ENCODE measurements at places on chromosomes 7 and 10. TPM values are rescaled to one million over a fixed set of nuclear protein-coding genes. Genes with fewer than 3 reads are reported as not detected.

Gene CCDC3
- 11.7 TPM for polyA plus RNA-seq

Gene FAM53B
- polyA plus RNA-seq = 12.9 TPM

DNA sequence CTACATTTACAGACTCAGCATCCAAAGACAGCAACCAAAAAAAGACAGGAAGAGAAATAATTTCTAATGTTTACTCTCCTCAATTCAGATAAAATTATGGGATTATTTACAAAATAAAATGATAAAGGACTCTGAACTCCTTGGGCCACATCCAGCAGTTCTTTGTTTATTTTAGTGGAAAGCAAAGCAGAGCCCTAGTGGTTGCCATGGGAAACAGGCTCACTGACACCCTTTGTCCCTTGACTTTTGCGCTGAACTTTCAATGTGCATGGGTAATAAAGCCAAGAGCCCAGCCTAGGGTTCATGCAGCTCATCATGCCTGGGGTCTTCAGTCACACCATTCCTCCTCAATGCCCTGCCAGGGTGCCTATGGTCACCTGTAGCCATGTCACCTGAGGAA is 442.6 kb upstream of the IGFBP3 start:
- DNase-seq = peak; percentile 46

DNA sequence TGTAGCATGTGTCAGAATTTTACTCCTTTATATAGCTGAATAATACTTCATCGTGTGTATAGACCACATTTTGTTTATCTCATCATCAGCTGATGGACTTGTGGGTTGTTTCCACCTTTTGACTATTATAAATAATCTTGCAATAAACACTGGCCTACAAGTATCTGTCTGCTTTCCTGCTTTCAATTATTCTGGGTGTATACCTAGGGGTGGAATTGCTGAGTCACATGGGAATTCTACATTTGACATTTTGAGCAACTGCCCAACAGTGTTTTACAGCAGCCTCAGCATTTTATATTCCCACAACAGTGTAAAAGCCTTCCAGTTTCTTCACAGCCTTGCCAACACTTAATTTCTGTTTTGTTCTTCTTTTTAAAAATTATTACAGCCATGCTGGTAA is 200.3 kb upstream of the PRSS1 start:
- DNase-seq = no peak

Gene EPHB4
- 112 TPM for polyA plus RNA-seq

Gene FOXI2
- polyA plus RNA-seq = 0.04 TPM

Measured in right lung (tissue), 10 donors.